ENCODE measurements at places on chromosomes 13 and 19.
A peak's percentile ranks its signal among the peaks of the same experiment; 100 is the strongest.

GRCh38 chr19:7676376-7676775, 514 bp upstream of the MCEMP1 start:
- DNase-seq = no peak

- no peak for DNase-seq
These were observed 57.3 kb downstream of the KLF2 start for GRCh38 chr19:16381756-16382401.

GRCh38 chr19:33063753-33064457, 783 bp downstream of the RHPN2 start:
- no peak for DNase-seq

- DNase-seq = peak; percentile 72
These were observed 11.2 kb upstream of the KLK4 start for GRCh38 chr19:50922317-50922853.

DNA sequence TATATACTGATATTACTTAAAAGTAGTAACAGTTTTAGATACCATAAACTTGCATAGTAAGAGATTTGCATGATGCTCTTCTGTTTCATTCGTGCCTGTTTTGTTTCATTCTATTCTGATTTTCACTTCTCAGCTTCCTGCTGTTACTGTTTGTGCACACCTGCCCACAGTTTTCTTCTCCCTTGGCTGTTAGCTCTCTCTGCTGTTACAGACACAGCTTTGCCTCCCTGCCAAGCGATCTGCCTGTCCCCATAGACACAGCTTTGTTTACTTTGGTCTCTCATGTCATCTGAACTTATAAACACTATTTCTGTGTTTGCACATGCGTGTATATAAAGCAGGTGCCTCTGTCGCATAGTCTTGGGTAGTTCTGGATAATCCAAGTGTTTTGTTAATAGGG, 21.4 kb upstream of the UPF3A start:
- no peak for DNase-seq

DNA sequence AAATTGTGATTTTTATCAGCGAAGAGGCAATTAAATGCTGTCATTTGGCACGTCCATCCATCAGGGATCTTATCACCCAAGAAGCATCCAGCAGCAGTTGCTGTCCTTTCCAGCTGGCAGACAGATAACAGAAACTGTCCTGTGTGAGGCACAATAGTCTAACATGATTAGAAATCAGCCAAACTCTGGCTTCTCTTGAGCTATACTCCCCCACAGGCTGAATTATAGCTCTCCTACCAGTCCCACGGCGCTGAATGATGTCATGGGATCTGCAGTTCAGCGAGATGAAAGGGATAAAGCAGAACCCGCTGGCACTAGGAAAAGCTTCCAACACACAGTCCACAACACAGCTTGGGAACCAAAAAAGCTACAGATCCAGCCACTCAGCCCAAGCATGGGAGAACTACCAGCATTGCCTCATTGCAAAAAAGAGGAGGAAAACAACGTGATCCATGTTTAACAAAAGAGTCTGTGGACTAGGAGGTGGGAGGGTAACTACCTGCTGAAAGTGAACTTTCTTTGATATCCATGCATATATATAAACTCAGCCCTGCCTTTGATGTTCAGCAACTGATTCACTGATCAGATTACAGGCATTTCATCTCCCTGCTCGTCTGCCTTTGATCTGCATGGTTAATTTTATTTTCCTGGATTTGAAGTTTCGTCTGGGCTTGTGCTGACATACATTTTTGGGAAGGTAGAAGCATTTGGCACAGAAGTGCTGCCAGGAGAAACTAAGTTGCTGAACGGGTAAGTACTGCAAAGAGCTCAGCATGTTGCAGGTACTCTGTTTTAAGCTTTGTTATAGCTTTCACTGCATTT, at the start of gene TNFRSF19:
TSS of gene TNFRSF19 (plus strand) at position 314 of the 822 bp plus-strand sequence. CDS start 19,772 bp downstream, outside the sequence.
- no peak for DNase-seq

DNA sequence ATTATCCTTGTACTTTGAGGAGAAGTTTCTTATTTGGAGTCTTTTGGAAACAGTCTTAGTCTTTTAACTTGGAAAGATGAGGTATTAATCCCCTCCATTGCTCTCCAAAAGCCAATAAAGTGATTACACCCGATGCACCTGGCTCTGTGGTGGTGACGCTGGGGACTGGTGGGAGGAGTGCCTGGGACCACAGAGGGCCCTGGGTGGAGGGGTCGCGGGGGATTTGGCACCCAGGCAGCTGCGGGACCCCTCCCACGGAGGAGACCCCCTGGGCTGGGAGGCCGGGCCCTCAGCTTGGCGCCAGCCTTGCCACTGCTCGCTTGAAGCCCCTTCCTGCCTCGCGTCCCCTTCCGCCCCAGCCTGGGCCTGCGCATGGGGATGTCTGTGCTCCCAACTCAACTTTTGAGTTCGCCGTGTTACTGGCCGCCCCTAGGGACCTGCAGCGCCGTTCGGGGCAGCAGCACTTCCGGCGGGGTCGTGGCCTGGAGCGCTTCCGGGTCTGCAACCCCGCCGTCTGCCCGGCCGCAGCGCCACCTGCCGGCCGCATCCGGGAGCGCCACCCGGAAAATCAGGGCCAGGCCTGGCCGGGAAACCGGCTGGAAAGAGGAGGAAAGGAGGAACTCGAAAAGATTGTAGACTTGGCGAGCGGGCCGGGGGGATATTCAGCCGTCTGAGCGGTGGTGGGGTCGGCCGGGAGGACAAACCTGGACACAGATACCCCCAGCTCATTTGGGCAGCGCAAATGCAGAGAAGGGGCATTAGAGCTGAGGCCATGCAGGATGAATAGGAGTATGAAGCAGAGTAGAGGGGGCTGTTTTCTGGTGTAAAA, 8.4 kb downstream of the PEAK3 start:
- peak; percentile 89 for DNase-seq

- no peak for DNase-seq
These were observed 142.2 kb downstream of the KCTD15 start for GRCh38 chr19:33938821-33939220.

DNA sequence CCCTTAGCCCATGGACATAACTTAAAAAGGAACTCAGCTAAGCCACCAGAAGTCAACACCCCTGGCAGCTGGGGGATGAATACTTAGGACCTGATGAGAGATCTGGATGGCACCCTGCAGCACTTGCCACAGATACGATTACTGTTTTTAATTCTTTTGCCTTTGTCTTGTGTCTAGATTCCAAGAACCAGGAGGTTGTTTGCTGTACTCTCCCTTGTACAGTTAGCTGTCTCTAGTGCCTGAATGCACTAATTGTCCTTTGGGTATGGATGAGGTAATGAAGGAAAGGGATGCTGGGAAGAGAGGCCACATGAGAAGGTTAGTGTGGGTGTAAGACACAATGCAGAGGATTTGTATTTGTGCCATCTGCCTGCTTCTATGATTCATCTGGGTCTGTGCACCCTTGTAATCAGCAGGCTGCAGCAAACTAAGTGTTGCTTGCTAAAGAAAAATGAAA, 385.8 kb downstream of the KCNRG start:
- DNase-seq = no peak

DNA sequence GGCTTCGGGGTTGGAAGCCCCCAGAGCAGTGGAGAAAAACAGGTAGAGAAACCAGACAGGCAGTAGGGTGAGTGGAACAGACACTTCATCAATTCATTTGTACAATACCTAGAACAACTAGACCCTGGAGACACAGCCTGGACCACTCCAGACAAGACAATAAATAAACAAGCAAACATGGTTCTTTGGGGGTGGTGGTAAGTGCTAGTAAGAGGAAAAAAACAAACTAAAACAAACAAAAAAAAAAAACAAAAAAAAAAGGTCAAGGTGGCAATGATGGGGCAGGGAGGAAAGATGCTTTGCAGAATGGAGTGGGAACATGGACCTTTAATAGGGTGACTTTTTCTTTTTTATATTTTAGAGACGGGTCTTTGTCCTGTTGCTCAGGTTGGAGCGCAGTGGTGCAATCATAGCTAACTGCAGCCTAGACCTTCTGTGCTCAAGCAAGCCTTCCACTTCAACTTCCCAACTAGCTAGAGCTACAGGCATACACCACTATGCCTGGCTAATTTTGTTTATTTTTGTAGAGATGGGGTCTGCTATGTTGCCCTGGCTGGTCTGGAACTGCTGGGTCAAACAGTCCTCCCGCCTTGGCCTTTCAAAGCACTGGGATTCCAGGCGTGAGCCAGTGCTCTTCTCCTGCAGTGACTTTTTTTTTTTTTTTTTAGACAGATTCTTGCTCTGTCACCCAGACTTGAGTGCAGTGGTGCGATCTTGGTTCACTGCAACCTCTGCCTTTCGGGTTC, 3.1 kb downstream of the JUNB start:
- DNase-seq = peak; percentile 43
